ENCODE measurements at places on chromosomes 11 and 22. TPM values are rescaled to one million over a fixed set of nuclear protein-coding genes. Genes with fewer than 3 reads are reported as not detected.

SCGB1D2 gene
- not detected for total RNA-seq

FOLH1 gene
- total RNA-seq, result 0.55 TPM

OR5AK2 gene
- not detected for total RNA-seq

INPP5J gene
- 0.87 TPM for total RNA-seq

HOATZ gene
- total RNA-seq, result not detected

OMP gene
- not detected for total RNA-seq

CABP7 gene
- not detected for total RNA-seq

C11orf91 gene
- not detected for total RNA-seq

VSIG2 gene
- total RNA-seq, result not detected

PRG3 gene
- not detected for total RNA-seq
